ENCODE measurements at places on chromosomes 6 and 20. TPM values are rescaled to one million over a fixed set of nuclear protein-coding genes. Genes with fewer than 3 reads are reported as not detected.
A peak's percentile ranks its signal among the peaks of the same experiment; 100 is the strongest.

GRCh38 chr6:77740380-77740779, 87.5 kb downstream of the MEI4 start:
- DNase-seq = no peak

DNA sequence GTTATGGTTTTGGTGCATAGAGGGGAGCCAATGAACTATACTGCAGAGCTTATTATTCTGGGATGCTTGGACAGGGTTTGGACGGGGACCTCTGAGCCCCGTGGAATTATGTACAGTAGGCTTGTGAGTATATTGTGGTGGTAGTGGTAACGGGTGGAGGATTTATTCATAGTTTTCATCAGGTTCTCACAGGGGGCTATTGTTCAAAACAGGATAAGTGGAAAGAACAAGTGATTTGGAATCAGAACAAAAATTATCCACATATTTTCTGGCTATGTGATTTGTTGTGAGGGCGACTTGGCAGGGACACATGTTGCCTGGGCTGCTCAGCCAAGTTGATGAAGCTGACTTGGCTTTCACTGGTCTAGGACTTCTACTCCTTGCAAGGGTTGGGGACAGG, 64.6 kb upstream of the ELOVL5 start:
- no peak for DNase-seq

EPPIN gene
- not detected for polyA plus RNA-seq

GRCh38 chr20:53915446-53916172, 154.8 kb downstream of the BCAS1 start:
- peak; percentile 95 for DNase-seq

RPP21 gene
- polyA plus RNA-seq = 32.9 TPM

DNA sequence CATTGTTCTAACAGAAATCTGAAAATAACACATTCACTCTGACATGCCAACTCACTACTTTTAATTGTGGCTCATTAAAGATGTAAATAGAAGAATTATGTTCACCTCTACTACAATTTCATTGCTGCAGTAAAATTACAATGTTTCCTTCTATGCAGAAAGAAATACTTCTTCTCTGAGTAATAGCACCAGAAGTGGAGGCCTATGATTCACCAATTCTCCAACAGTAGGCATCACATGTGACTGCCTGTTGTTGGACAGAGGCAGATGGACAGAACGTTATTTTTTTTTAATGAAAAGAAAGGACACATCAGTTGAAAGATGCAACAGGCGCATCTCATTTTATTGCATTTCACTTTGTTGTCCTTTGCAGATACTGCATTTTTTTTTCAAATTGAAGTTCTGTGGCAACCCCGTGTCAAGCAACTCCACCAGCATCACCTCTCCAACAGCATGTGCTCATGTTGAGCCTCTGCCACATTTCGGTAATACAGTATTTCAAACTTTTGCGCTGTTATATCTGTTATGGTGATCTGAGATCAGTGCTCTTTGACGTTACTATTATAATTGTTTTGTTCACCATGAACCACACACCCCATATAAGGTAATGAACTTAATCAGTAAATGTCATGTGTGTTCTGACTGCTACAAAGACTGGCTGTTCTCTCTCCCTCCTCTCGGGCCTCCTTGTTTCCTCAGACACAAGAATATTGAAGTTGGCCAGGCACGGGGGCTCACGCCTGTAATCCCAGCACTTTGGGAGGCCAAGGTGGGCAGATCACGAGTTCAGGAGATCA, 121.4 kb downstream of the ATXN1 start:
- DNase-seq = no peak

SLC35D3 gene
- not detected for polyA plus RNA-seq

DNA sequence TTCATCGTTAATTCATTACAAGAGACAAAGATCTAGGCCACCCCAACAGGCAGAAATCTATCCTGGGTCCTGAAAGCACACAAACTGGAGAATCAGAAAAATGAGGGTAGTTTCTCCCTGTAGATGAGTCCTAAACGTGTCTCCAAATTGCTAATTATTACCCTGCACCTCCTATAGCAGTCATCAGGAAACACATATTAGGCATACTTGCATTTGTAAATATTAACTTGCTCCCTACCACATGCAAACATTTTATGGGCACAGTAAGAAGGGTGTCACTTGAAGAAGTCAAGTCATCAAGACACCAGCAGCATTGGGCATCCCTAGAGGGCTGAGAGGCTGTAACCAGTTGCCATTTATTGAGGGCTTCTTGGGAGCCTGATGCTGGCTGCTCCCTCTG, 17.9 kb upstream of the SIRPB1 start:
- DNase-seq = no peak

DNA sequence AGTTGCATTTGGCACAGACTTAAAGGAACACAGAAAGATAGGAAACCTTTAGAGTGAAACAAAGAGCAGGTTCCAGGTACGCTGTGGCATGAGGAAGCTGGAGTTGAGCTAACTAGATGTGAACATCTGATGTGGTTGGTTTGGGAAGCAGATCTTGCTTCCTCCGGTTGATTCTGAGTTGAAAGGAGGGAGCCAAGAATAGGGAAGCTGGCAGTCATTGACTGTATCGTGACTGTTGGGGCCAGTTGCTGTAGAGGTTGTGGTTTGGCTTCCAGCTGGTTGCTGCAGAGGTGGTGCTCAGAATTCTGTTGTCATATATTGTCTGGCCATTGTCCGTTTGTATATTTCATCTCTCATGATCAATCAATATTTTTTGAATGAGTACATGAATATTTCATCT, 325.9 kb downstream of the PLCB1 start:
- DNase-seq = no peak

- DNase-seq = no peak
Observed at GRCh38 chr6:169326067-169326799, 72.6 kb upstream of the THBS2 start.

KIF13A gene
- polyA plus RNA-seq = 7.5 TPM

DNA sequence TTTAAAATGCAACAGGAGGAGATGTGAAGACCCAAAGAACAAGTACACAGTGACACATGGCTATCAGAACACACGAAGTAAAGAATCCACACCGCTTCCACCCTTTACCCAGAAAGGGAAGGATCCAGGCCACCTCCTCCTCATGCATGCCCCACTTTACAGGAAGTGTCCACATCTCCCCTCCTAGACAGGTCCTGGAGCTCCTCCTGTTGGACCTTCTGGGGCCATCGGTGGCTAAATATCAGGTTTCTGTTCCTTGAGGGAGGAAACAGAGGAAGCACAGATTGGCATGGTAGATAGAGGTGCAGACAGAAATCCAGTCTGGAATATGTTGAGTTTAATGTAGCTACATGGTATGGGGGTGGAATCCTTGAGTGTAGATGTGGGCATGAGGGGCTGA, 10.9 kb downstream of the NINL start:
- no peak for DNase-seq

CLPSL1 gene
- not detected for polyA plus RNA-seq

DNA sequence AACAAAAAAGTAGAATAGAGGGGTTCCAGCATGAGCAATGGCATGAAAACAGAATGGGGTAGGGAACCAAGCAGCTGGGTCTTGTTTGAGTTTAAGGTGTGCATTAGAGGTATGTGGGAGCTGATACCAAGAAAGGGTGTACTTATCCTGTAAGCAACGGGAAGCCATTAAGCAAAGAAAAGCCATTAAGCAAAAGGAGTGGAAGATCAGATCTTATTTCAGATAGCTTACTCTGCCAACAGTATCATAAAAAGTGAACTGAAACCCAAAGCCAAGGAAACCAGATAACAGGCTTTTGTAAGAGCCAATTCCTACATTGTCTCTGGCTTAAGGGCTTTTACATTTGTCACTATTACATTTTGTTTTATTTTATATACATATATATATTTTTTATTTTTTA, 21.3 kb upstream of the BEND6 start:
- DNase-seq = no peak

- no peak for DNase-seq
Observed at GRCh38 chr6:134416418-134417154, 98.7 kb upstream of the SGK1 start.

CDYL gene
- polyA plus RNA-seq = 3.3 TPM

MPC1 gene
- 213 TPM for polyA plus RNA-seq

GRCh38 chr20:57568088-57568896, 7.4 kb downstream of the PCK1 start:
- DNase-seq = no peak

GRCh38 chr20:56795492-56795891, 166.4 kb downstream of the TFAP2C start:
- no peak for DNase-seq

- DNase-seq = no peak
Observed at GRCh38 chr20:36871640-36872570, 4.0 kb upstream of the TLDC2 start.

GRCh38 chr6:17125407-17125806, 23.6 kb downstream of the STMND1 start:
- DNase-seq = no peak

GRIK2 gene
- 0.06 TPM for polyA plus RNA-seq

GRCh38 chr20:62997417-62998035, 9.2 kb downstream of the BHLHE23 start:
- DNase-seq = no peak

GRCh38 chr6:168793649-168794048, 352.7 kb downstream of the SMOC2 start:
- DNase-seq = no peak

All from liver (tissue), 10 donors.